ENCODE measurements at places on chromosomes 5 and 9.
A peak's percentile ranks its signal among the peaks of the same experiment; 100 is the strongest.

DNA sequence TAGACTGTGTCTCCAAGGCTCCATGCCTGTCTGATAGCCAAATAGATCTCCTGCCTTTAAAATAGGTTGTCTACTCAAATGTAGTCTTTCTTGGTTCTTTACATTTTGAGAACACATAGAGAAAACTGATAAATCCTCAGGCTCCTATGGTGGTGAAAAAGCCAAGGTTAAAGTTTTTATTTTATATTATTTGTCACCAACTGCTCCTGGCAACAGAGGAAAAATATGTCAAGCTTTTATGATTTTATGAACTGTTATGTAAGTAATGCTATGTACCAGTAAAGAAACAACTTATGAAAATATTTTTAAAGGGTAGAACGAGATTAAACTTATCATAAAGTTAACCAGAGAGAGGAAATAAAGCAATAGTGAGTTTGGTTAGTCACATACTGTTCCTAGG lies 222.8 kb downstream of the NR2F1-AS1 start:
- DNase-seq = no peak

GRCh38 chr5:7396713-7397454 lies 946 bp downstream of the ADCY2 start:
- no peak for DNase-seq

- no peak for DNase-seq
Measured at GRCh38 chr5:145666591-145666990, 168.6 kb downstream of the PRELID2 start.

DNA sequence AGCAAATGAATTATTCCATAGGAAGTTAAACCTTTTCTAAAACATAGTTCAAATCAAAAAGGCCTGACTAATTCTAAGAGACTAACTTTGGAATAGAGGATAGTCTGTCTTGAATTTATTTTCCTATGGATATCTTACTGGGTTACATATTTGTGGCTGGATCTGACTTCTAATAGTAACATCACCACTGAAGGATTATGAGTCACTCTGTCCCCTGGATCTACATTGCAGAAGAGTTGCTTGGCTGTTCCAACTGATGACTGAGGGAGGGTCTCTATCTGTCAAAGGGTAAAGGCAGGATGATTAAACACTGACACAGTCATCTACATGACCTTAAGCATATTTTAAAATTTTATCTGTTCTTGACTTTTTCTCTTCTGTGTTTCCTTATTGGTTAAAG lies 119.6 kb upstream of the FST start:
- DNase-seq = peak; percentile 53

DNA sequence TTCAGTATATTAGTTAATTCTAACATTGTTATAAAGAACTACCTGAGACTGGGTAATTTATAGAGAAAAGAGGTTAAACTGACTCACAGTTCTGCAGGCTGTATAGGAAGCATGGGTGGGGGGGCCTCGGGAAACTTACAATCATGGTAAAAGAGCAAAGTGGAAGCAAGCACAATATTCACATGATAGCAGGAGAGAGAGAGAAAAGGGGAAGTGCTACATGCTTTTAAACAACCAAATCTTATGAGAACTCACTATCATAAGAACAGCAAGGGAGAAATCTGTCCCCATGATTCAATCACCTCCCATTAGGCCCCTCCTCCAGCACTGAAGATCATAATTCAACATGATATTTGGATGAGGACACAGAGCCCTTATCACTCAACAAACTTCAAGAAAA lies 324.9 kb downstream of the ZNF608 start:
- DNase-seq = no peak

All from BJ (cell line).